Adrenal gland (tissue), 19 donors: ENCODE measurements at places on chromosomes 5 and 9.

- peak; percentile 79 for DNase-seq
These were observed 39.4 kb downstream of the LURAP1L start for GRCh38 chr9:12813960-12814876.

DNA sequence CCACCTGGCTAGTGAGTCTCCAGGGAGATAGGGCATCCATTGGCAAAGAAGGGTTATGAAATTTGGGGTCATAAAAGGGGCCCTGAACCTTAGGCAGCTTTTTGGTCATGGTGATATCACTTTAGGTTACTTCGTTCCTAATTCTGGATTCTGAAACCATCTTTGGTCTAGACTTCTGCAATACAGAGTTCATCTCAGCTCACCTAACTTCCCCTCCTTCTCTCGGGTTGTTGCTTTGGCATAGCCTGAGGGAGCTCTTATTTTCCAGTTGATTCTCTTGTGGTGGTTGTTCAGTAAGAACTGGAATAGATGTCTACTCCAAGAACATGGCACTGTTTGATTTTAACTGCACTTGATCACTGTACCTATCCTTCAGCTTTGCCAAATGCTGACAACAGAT, 148.9 kb upstream of the RUSC2 start:
- DNase-seq: no peak

DNA sequence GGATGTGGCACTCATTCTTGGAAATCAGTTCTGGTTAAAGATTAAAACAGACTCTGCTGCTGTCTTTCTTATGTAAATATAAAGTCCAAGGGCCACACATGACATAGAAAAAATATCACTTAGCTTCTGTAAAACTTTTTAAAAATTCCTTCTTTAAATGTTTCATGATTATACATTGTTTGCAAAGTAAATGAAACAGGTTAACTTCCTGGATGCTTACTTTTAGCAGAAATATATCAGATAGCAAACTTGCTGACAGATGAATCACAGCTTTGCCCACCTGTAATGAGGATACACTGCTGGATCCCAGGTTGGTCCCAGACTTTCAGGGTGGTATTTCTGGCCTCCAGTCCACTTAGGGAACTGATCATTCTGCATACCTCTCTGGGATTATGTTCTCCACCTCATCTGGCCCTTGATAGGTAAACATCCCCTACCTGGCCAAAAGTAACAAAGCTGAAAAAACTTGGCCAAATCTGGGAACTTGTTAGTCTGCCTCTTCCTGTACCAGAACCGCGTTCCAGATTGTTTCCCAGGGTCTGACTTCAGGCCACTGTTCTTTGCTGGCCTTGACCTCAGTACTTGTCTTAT, 340.5 kb downstream of the ADGRV1 start:
- DNase-seq: no peak

DNA sequence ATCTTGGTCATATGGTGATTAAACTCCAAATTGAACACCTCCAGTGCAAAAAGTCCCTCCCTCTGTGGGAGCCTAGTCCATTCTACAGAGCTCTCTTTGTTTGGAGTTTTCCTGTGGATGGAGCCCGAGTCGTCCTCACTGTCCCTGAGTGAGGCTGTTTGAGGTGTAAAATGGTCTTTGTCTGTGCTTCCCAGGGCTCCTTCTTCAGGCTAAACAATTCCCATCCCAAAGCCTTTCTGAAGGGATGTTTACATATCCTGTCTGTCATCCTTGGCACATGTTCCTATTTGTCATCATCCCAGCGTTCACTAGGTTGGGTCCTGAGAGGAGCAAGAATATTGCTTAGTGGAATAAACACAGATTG, 68.9 kb downstream of the COL27A1 start:
- no peak for DNase-seq

- no peak for DNase-seq
These were observed 89.1 kb upstream of the NFIB start for GRCh38 chr9:14403081-14403480.

- no peak for DNase-seq
These were observed 76.5 kb upstream of the SARDH start for GRCh38 chr9:133814586-133815208.

GRCh38 chr5:1228120-1228519, 2.9 kb downstream of the SLC6A18 start:
- no peak for DNase-seq

- no peak for DNase-seq
These were observed 500.6 kb downstream of the EBF1 start for GRCh38 chr5:158599157-158599556.

GRCh38 chr5:147780924-147781573, 1.5 kb downstream of the JAKMIP2 start:
- DNase-seq: no peak

DNA sequence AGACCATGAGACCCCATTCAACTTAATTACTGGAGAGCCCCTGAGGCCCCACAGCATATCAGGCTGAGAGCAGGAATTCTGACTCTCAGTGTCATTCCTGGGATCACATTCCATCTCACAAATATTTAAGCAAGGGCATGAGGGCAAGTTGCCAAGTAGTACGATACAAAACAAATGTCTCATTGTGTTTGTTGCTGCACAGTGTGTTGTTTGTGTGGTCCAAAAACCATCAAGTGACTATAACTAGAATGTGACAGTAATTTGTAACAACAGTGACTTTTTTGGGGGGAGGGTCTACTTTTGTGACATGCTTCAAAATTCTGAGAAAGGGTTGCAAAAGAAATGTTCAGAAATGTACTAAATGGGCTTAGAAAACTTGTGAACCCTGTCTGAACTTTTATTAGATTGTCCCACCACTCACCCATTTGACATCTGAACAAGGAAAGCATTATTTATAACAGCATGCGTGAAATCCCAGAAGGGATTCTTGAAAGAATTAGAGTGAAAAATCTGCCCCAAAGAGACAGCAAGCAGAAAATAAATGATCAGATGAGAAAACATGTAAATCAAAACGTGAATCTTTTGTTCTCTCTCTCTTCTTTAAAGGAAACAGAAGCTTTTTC, 347.0 kb downstream of the NTRK2 start:
- no peak for DNase-seq

GRCh38 chr5:108524564-108524963, 142.7 kb upstream of the FBXL17 start:
- no peak for DNase-seq

DNA sequence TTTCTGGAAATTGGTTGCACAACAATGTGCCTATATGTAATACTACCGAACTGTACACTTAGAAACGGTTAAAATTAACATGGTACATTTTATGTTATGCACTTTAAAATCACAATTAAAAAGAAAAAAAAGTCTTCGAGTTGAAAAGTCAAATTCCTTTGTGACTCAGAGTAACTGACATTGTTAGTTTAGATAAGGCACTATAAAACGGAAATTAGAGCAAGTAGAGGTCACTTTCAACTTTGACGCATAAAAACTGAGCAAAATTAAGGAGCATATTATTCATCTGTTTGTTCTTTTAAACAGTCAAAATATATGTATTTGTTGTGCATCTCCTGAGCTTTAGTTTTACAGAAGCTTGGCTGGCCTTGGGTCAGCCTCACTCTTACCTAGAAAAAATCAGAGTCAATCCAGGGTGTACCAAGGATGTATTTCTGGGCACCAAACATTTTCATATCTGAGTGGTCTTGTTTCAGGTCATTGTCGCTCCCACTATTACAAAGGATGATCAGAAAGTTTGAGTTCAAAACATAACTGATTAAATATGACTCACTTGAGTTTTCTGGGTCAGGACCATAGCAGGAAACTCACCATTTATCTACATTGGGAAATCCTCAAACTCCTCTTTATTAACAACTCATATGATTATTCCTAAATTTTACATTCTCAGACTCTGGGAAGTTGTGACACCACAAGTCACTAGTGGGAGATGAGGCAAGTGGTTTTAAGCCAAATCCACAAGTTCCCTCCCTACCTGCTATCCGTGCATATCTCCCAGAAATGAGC, 160.6 kb downstream of the CCDC192 start:
- no peak for DNase-seq

DNA sequence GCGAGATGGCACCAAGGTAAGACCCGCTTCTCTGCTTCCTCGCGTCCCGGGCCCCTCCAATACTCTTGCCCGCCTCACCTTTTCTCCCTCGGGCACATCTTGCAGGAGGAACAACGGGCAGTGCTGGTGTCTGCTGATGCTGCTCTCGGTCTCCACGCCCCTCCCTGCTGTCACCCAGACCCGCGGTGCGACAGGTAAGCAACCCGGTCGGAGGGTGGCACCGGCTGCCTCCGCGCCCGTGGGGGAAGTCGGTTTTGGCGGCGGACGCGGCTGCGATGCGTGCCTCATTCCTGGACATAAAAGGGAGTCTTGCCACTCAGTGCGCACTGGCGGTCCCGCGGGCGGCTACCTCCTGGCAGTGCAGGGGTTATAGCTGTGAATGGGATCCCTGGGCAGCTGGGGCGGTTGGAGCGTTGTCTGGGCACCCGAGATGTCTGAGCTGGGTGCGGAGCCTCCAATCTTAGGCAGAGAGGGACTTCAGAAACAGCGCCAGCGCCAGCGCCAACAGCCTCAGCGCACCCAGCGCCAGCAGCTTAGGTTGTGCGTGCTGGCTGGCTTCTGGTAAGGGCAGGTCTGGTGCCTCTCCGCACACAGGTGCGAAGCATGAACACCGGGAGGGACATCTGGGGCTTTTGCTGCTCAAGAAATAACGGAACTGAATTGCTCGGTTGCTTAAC, 488 bp downstream of the COL15A1 start:
- peak; percentile 36 for DNase-seq

DNA sequence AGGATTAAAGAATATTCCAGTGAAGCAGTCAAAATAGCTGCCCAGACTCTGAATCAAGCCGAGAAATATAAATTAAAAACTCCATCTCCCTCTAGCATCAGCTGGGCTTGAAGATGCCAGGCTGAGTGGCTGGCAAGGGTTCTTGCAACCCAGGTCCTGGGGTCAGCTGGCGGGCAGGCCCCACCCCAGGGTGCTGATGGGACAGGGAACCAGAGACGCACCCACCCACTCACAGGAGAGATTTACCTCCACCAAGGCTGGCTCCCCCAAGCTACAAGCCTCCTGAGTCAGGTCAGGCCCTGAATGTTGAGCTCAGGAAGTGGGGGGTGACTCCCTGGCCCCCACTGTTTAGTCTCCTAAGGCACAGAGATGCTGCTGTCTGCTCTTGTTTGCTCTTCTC, 83.9 kb upstream of the HSPA9 start:
- no peak for DNase-seq

DNA sequence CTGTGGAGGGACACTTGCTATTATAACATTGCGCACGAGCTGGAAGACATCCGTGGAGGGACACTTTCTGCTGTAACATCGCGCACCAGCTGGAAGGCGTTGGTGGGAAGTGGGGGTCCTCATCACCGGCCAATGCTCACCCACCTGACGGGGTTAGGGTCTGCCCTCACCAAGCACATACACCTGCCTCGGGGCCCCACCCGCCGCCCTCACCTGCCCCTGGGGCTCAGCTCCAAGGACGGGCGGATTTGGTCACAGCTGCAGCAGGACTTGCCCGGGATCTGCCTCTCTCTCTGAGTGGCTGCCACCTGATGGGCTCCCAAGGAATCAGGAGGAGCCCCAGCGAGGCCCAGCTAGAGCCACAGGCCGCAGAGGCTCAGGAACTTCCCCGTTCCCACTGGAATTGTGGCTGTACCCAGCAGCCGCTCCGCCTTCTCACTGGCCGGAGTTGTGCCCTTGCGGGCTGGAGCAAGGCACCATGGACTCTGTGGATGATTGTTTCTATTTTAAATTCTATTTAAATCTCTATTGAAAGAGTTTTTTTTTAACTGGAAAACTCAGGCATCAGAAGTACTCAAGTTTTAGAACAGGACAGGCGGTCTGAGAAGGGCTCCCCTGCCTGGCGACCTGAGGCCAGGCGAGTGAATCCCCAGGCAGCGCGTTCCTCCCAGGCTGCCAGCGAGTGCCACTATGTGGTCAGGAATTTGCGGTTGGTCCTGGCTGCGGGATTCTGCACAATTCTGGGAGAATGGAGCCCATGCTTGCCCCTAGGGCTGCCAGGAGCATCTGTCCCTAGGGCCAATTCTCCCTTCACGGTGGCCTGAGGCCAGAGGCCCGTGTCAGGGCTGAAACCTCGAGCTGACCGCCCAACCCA, 38.9 kb upstream of the SLC6A3 start:
- no peak for DNase-seq

- no peak for DNase-seq
These were observed 58.1 kb upstream of the KLF9 start for GRCh38 chr9:70472268-70473249.

- DNase-seq: no peak
These were observed 287.8 kb downstream of the ARRDC3 start for GRCh38 chr5:91095313-91095712.

DNA sequence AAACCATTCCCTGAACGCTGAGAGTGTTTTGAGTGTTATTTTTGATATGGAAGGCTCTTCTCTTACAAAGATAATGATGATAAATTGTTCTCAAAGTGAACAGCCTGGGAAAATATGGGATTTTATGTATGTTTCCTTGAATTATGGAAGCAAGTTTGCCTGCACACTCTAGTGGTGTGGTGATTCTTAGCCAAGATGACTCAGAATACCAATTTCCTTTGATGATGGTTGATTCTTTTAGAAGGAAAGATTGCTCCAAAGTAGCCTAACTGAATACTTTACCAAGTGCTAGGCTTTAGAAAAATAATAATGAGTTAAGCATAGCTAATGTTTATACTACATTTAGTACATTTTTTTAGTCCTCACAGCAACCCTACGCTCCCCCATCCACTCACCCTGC, 243.4 kb downstream of the EBF1 start:
- DNase-seq: no peak

GRCh38 chr9:110192531-110193261, 15.3 kb downstream of the C9orf152 start:
- peak; percentile 54 for DNase-seq

DNA sequence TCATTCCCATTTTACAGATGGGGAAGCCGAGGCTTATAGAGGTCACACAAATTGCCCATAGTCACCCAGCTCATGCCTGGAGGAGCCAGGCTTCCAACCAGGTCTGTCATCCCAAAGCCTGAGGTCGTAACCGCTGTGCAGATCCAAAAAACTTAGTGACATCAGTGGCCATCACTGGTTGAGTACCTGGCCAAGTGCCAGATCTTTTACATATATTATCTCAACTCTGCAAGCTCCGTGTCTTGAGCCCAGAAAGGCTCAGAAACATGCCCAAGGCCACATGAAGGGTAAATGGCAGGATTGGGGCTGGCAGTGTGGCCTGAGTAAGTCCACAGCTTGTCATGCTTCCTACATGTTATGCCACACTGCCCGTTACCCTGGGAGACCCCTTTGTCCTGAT, 13.5 kb downstream of the CFAP77 start:
- DNase-seq: no peak
